ENCODE measurements at places on chromosomes 16 and 17.

GRCh38 chr17:66578781-66579489, 256.0 kb upstream of the CACNG5 start:
- no peak for DNase-seq

DNA sequence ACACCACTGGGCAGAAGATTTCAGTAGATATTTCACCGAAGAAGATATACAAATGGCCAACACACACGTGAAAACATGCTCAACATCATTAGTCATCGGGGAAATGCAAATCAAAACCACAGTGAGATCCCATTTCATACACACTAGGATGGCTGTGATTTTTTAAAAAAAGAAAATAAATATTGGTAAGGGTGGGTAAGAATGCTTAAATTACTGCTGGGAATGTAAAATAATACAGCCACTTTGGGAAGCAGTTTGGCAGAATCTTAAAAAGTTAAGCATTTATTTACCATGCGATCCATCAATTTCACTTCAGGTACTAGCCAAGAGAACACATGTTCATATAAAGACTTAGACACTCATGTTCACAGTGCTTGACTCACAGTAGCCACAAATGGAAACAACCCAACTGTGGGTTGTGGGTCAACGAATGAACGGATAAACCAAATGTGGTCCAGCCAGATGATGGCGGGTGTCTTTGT, 6.5 kb upstream of the C16orf74 start:
- DNase-seq: no peak

DNA sequence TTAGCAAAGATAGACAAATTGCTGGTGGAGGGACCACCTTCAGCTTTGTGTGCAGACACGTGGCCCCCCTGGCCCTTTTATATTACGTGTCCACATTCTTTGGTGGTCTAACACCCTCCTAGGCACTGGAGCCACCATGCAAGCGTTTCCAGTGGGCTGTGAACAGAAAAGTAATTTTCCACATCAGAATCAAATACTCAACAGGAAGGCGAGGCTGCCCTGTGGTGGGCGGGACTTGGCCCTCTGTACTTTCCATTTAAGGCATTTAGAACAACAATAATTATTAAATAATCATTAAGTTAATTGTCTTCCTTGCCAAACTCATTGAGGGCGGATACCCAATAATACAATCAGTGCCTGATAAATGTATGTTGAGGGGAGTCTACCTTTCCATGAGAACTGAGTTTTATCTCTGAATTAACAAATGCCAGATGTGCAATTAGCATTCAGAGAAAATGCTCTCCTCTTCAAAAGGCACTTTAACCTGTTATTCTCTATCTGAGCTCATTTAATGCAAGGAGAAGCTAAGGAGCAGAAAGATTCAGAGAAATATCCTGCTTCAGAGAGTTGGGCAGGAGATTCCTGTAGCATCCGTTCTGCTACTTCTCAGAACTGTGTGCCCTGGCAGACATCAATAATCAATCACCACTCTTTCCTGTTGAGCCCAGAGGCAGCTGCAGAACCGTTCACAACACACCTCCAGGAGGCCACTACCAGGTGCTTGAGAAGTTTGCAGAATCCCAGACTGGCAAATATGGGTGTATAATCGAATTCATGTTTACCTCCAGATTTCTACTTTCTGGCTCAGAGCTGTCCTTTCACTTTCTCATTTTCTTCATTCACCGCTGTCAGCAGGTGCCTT, 109.4 kb downstream of the CMIP start:
- no peak for DNase-seq

- no peak for DNase-seq
These were observed 20.4 kb downstream of the HDAC5 start for GRCh38 chr17:44102849-44103622.

GRCh38 chr17:71634376-71634775, 486.4 kb upstream of the SOX9 start:
- DNase-seq: no peak

GRCh38 chr16:53297477-53297876, 136.8 kb upstream of the RBL2 start:
- no peak for DNase-seq

Data from 8988T (cell line).